ENCODE measurements at places on chromosomes 2 and 18.

GRCh38 chr2:157182204-157182709 is 75.2 kb upstream of the GALNT5 start:
- DNase-seq: no peak

DNA sequence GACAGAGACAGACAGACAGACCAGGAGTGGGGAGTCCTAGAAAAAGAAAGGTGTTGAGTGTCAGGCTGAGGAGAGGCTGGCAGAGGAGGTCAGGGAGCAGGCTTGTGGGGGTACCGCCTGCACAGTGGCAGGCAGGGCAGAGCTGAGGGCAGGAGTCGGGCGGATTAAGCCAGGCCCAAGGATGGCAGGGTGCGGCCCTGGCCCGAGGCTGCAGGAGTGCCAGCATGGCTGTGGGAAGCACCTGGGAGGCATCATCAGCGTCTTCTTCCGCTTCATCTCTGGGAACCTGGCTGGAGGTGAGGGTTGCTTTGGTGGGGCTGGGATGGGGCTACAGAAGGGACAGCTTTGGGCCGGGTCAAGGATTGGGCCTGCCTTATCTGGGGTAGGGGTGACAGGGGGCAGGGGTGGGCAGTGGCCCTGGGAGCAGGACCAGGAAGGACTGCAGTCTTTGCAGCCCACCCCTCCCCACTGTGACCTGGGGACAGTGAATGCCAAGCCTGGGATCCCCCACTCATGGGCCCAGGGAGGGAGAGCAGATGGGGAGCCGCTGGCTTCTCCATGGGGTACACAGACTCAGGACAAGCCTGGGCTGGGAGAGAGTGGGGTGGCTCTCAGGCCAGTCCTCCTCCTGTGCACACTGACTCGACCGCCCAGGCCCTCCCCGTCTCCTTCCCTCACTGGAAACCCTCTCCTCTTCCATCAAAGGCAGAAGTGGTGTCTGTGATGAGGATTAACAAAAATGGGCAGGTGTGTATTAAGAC is 20.7 kb downstream of the KCNIP3 start:
- no peak for DNase-seq

DNA sequence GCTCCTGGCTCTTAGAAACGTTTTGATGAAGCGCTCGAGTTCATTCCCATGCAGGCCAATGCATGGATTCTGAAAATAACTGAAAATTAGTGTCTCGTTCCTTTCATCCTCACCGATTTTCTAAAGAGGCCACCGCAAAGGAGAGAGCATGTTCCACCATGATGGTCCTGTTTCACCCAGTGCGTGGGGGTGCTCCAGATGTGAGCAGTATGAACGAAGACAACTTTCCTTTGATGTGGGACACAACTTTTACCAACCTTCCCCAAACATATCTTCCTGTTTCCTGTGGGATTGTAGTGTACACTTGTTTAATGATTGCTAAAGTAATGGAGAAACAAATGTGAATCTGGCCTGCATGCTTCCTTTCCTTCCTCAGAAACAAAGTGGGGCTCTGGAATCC is 114.5 kb downstream of the PRPF40A start:
- no peak for DNase-seq

DNA sequence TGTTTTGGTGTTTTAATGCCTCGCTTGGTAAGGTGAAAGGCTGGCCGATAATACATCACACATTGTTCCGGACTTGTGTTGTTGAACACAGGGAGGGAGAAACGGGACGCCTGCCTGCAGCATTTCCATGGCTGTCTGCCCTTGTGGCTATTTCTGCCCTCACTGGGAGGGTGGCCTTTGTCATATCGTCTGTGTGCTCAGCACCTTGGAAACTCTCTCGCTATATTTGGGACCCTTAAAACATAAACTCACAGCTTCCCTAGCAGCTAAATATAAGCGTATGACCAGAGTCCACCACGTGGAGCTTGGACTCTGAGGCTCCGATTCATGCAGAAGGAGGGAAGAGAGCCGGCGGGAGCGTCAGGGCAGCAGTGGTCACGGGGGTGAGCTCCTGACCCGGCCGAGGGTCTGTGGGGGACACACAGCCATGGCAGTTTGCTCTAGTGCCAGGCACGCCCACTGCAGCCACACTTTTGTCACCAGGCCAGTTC is 111.7 kb downstream of the SH3BP4 start:
- no peak for DNase-seq

DNA sequence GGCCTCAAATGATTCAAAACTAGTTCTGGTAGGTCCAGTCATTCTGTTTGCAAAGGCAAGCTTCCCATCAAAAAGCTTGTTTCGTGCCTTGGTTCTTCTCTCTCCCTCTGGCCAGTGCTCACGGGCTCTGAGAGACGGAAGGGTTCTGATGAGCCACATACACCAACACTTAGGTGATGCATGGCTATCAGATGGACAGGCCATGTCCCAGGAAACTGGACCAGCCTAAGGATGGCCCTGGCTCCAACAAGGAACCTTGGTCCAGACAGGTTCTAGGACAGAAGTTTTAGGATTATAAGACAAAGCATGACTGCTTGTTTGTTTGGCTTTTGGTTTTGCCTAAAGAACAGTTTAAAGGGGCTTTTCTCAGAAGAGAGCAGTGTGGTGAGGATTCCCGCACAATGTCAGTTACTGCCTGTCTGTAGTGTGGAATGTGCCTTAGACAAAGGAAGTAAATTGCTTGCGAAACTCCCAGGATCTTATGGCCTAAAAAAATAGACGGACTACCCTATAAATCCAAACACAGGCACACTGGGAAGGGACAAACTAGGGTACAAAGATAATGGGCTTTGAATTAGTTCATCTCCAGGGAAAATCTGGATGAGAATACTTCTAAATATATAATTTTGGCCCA is 10.3 kb downstream of the CYP1B1 start:
- no peak for DNase-seq

- no peak for DNase-seq
Measured at GRCh38 chr2:101188683-101189405, 37.7 kb upstream of the TBC1D8 start.

DNA sequence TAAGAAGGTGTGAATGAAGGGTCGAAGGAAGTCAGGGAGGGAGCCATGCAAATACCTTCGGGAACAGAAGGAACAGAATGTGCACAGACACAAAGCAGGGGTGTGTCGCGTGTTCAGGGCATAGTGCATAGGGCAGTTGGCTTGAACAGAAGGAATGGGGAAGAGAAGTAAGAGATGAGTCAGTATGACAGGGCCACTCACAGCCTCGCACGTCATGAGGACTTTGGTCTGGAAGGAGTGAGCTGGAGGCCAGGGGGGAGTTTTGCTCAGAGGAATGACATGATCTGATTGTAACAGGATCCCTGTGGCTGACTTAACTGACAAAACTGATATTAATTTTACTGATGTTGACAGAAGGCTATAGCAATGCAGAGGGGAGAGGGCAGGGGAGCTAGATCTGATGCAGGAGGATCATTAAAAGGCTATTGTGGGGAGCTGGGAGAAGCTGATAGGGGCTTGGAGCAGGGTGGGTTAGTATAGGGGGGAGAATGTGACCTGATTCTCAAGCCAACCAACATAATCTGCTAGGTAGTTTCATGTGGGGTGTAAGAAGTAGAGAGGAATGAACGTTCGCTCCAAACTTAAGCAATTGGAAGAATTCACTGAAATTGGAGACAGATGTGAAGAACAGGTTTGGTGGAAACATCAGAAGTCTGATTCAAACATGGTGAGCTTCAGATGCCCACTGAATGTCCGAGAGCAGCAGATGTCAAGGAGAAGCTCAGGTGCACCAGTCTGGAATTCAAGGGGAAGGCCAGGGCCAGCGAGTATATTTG is 60.4 kb upstream of the COPS8 start:
- no peak for DNase-seq

- no peak for DNase-seq
Measured at GRCh38 chr2:242030226-242030575, 160.7 kb downstream of the RTP5 start.

- DNase-seq: no peak
Measured at GRCh38 chr2:22360735-22361374, 1024.1 kb upstream of the KLHL29 start.

DNA sequence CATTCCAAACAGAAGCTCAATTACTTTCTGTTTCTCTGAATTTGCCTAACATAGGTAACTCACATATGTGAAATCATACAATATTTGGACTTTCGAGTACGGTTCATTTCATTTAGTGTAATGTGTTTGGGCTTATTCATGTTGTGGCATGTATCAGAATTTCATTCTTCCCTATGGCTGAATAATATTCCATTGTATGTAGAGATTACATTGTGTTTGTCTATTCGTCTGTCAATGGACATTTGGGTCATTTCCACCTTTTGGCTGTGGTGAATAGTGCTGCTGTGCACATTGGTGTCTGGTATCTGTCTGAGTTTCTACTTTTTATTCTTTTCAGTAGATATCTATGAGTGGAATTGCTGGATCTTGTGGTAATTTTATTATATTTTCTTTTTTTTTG is 43.9 kb downstream of the LBH start:
- DNase-seq: no peak

GRCh38 chr2:14288016-14288415 is 344.5 kb upstream of the LRATD1 start:
- peak; percentile 30 for DNase-seq

- no peak for DNase-seq
Measured at GRCh38 chr2:26672818-26673393, 19.6 kb upstream of the KCNK3 start.

GRCh38 chr18:35941299-35941698 is 31.2 kb upstream of the RMP24 start:
- no peak for DNase-seq

- peak; percentile 82 for DNase-seq
Measured at GRCh38 chr18:33212363-33212762, 228.2 kb downstream of the CCDC178 start.

GRCh38 chr2:160375037-160375436 is 118.6 kb downstream of the RBMS1 start:
- DNase-seq: no peak

GRCh38 chr2:137960223-137960622 is 4.0 kb upstream of the HNMT start:
- no peak for DNase-seq

DNA sequence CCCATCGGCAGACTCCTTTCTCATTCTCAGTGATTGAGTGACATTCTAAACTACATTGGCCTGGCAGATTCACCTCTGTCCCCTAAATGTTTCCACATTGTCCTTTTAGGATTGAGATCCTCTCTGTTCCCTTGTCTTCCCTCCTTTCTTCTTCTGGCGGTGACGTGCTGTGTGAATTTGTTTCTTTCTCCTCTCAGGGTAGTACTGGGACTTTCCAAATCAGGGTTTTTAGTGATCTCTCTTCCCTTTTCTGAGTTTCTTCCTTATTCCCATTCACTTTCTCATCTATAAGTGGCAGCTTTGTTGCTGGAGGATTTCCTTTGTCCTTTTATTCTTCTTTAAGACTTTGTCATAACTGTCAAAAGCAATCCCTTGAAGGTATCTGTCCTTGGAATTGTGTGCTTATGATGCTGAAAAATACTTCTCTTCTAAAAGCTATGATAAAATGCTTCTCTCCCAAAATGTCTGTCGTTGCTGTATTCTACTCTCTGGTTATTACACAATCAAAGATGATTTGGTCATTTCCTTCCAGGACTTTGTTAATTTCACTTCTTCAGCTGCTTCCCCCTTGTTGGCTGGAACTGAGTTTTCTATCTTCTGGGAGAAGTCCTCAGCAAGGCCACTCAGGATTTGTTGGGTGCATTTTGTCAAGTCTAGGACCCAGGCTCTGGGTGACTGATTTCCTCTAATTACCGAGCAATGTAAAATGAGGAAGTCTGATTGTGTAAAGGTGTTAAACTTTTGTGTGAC is 4.9 kb upstream of the IL1B start:
- no peak for DNase-seq

DNA sequence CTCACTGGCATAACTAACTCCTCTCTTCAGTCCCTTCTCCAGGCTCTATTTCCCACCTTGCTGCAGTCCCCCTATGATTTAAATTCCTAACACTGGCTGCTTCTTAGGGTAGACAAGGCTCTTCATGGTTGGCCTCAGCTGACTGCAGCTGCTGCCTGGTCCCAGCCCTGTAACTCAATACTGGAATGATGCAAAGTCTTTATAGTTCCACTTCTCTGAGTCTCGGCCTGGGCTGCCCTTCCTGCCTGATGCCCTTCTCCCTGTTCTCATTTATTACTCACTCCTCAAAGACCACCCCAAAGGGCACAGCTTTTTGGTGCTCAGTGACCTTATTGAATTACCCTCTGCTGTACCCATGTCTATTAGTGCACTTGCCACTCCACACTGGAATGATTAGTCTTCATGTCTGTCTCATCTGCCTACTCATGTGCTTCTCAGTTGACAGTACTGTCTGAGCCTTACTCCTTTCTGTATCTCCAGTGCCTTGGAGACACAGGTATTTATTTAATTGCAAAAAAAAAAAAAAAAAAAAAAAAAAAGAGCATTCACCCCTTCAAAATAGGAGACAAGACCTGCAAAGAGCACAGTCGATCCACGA is 199.4 kb upstream of the REV1 start:
- no peak for DNase-seq

- no peak for DNase-seq
Measured at GRCh38 chr18:31303771-31304170, 14.2 kb upstream of the DSG1 start.

GRCh38 chr2:95303191-95303919 is 6.2 kb downstream of the KCNIP3 start:
- DNase-seq: no peak

GRCh38 chr2:71578767-71579342 is 125.5 kb downstream of the DYSF start:
- DNase-seq: no peak

DNA sequence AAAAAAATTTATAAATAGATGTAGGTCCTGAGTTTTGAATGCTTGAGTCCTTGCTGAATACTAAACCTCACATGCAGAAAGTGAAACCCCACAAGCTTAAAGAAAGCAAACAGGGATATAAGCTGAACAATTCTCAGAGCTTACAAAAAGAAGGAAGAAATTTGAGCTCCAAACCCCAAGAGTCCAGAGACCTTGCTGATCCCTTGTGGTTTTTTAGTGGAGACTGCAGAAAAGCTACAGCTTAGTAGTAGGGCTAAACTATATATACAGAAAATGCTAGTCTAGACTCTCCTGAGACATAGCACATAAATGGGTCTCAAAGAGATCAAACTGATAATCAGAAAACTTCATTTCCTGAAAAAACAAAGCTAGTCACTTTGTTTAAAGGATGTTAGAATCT is 1548.1 kb upstream of the ZEB2 start:
- DNase-seq: no peak

DNA sequence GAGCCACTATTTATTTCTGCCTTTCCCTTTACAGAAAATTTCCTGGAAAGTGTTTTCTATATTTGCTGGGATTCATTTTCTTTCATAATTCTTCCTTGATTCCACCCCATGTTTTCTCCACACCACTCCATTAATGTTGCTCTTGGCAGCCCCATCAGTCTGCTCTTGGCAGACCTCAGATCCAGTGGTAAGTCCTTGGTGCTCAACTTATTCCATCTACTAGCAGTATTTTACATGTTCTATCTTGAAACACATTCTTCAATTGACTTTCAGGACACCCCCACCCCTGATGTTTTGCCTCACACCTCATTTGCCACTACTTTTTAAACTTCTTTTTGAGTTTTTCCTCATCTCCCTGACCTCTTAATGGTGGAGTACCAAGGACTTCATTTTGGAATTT is 65.0 kb downstream of the HNMT start:
- DNase-seq: no peak

GRCh38 chr2:30636311-30636710 is 170.9 kb downstream of the CAPN13 start:
- no peak for DNase-seq
